Fibroblast of upper back skin (primary cell): ENCODE measurements at places on chromosomes 3 and 15.
A peak's percentile ranks its signal among the peaks of the same experiment; 100 is the strongest.

DNA sequence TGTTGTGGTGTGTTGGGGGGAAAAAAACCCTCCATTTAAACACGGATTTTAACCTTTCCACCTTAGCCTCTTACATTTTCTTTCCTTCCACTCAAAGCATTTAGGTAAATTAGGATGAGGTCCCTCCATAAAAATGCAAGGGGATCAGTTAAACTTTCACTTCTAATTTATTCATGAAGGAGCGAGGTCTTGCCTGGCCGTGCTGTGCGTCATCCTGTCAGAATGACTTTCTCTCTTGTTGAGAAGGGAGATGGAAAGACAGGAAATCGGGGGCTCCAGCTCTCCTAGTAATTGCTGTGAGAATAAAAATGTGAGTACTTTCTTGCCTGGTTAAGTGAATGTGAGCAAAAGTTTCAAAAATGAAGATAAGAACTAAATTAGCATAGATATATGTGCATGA, 962.3 kb upstream of the NR2F2 start:
- no peak for DNase-seq

GRCh38 chr3:122560680-122561079, 3.4 kb downstream of the PARP9 start:
- DNase-seq, result peak; percentile 65

DNA sequence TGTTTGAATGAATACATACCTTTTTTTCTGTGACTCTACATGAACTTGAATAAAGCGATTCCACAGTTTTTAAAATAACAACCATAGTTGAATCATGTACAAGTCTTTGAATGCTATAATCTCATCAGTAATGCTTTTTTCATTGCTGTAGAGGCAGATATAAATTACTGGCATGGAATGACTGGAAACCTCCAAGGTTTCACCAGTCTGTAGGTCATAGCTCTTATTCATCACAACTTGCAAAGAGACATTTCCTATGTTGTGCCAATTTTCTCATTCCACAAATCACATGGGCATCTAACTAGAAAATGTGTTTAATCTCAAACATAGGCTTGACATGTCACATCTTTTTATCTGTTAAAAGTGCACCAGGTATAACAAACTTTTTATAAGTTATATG, 407.1 kb upstream of the KCNMB2 start:
- no peak for DNase-seq

- DNase-seq, result no peak
Measured at GRCh38 chr3:96182756-96183155, 631.6 kb upstream of the EPHA6 start.

GRCh38 chr3:111812701-111813100, 46.4 kb upstream of the PHLDB2 start:
- no peak for DNase-seq

GRCh38 chr3:127100459-127101410, 92.2 kb upstream of the PRR23E start:
- DNase-seq, result no peak

DNA sequence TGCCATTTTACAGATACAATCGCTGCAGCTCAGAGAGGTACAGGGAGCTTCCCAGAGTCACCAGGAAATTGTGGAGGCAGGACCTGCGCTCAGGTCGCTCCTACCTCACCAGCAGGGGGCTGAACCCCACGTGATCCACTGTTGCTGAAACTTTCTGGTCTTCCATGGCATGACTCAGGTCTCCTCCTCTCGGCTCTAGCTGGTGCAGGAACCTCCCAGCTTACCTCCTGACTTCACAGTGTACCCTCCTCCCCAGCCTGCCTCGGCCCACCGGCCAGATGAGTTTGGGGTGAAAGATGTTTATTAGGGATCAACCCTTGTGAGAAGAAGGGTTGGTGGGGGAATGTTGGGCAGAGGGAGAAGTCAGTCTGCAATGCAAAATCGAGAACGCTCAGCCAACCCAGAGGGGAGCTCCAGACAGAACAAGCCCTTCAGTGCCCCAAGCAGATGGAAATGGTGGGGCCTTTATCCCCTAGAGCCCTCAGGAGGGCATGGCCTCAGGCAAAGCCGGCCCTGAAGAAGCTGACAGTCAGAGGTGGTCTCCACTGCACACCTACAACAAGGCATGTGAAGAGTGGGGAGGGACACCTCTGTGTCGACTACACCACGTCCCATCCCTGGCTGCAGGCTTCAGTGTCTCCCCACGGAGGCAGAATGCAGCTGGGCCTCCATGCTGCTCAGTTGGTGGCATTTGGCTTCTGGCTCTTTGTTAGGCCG, 118.6 kb upstream of the PRR20G start:
- no peak for DNase-seq

DNA sequence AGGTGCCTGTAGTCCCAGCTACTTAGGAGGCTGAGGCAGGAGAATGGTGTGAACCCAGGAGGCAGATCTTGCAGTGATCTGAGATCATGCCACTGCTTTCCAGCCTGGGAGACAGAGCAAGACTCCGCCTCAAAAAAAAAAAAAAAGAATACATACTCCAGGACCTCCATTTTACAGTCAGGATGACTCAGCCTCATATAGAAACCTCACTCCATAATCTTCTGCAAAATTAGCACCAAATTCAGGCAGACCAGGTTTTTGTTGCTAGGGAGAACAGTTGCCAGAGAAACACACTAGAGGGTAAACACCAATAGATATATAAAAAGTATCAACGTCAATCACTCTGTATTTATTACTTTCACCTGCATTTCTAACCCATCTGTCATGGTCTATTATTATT, 28.3 kb upstream of the AP3B2 start:
- DNase-seq, result peak; percentile 7

DNA sequence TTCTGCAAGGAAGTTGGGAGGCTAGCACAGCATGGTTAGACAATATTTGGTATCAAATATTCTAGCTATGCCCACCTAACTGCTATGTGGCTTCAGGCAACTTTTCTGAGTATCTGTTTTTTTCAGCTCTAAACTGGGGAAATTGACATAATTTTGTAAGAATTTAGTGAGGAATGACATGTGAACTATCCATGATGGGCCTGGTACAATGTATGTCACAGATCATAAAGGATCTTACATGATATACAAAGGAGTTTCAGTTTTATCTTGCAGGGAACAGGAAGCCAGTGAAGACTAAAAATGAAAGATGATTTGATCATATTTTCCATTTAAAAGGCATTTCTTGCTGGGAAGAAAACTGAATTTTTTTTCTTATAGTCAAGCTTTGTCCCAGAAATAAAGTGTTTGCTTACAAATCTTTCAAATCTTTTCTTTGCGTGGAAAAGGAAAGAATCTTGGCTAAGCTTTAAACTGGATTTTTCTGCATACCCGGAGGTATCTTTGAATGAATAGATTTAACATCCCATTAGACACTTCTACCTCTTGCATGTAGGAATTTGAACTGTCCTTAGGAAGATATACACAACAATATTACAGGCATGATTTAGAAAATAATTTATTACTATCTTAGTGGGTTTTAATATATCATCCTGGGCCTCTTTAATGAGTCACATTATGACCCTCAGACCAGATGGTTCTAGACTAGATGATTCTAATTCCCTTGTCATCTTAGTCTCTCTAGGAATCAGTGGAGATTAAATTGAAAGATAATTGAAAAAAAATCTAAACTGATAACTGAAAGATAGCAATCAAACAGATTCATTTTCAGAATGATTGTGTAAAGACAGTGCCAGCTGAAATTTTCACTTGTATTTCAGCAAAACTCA, 436.0 kb upstream of the THBS1 start:
- DNase-seq, result peak; percentile 71

- DNase-seq, result no peak
Measured at GRCh38 chr15:97316362-97316761, 644.1 kb upstream of the ARRDC4 start.

GRCh38 chr3:148723631-148724030, 25.9 kb downstream of the AGTR1 start:
- peak; percentile 94 for DNase-seq

DNA sequence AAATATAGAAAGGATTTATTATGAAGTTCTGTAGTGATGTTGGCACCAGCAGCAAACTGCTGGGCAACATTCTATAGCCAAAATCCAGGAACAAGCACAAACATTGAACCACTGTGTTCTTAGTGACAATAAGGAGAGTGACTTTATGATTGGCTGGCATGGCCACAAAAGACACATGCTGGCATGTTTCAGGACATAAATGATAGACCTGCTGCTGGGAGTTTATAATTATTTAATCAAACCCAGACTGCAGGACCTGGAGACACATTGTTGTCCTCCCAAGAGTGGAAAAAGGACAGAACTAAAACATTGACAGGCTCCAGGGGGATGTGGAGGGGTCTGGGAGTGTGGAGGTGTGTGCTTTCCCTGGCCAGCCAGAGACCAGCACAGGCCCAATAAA, 255.3 kb upstream of the LRTM1 start:
- DNase-seq, result no peak

GRCh38 chr3:67044295-67044694, 46.2 kb downstream of the KBTBD8 start:
- DNase-seq, result peak; percentile 38

DNA sequence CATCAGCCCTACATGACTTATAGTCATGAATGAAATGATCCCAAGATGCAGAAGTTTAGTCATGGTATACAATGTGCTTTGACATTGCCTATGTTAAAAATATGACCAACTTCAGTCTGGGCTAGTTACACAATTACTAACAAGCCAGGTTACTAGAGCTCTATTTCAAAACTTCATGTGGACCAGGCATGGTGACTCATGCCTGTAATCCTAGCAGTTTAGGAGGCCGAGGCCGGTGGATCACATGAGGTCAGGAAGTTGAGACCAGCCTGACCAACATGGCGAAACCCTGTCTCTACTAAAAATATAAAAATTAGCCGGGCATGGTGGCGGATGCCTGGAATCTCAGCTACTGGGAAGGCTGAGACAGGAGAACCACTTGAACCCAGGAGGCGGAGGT, 613.0 kb downstream of the CADM2 start:
- DNase-seq, result no peak

DNA sequence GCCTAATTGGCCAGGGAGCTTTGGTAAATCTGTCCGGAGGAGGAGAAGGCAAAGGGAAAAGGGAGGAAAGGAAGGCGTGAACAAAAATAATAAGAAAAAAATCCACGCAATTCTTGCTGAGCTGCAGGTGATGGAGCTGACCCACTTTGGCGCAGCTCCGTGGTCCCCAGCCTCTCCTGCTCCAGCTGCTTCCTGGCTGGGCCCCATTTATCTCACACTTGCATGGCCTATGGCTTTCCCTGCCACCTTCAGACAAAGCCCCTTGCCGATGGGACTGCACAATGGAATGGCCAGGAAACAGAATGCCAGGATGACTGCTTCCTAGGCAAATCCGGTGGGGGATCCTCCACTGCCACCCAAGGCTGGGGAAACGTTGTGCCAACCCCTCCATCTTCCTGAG, 6.9 kb downstream of the INSYN1 start:
- no peak for DNase-seq

DNA sequence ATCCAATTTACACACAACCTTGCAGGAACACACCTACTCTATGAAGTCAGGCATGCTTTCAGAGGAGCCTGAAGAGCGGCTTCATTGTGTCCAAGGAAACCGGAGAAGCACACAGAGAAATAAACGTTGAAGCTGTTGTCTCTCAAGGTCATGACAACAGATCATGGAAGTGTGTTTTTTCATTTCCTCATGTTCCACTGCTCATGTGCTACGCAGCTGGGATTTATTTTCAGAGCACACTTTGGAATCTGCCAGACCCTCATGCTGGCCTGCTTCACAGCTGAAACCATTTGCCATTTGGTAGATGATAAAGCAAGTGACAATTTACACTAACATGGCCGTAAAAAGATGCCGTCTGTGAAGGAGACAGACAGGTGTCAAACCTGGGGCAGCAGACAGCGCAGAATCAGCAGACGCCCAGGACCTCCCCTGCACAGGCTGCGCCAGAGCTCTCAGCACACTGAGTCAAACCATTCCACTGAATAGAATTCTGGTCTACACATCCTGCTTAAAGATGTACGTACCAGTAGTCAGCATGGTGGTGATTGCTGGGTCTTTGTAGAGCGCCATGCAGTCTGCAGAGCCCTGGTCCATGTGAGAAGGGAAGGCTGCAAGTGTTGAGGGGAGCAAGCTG, 99.3 kb downstream of the ARNT2 start:
- DNase-seq, result no peak

DNA sequence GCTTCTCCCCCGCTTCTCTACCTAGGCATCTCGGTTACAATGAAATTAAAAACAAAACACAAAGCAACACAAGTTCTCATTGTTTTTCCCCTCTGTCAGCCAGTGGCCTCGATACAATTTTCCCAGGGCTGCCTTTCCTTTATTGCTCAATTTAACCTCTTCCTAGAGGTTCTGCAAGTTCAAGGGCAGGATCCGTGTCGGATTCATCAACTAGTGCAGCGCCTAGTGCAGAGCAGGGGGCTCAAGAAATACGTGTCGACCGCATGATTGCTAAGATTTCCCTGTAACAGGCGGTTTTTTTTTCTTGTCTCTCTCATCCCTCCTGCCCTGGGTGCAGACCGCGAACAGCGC, 1.4 kb upstream of the BHLHE40 start:
- DNase-seq, result no peak

GRCh38 chr3:31240466-31240865, 292.3 kb upstream of the STT3B start:
- DNase-seq, result no peak

DNA sequence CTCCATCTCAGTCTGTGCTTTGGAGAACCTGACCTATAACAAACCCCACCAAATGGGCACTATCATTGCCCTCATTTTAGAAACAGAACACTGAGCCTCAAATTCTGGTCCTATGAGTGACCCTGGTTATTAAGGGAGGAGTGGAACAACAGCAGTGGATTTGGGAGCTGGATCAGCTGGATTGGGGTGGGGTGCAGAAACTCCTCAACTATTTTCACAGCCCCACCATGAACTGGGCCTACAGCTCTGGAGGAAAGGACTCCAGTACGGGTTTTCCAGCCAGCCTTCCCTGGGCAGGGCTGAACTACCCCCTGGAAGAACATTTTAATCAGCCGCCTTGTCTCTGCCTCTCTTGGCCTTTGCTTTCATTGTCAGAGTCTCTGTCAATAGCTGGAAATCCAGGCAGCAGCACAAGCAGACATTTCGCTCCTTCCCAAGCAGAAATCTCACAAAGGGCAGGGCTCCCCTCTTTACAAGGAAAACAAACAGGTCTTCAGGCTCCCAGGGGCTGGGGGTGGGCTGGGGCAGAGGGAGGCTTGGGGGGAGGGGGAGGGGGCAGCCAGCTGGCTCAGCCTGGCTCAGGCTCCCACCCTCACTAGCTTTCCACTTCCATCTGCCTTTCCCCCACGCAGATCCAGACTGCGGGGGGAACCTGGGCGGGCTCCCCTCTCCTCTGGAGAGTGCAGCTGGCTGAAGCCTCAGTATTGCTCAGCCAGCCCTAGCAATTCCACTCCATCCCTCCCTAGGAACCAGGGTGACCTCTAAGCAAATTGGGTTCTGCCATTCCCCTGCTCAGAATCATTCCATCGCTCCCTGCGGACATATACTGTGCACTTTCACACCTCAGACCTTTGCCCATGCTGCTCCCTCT, 13.7 kb upstream of the TLE3 start:
- peak; percentile 90 for DNase-seq

DNA sequence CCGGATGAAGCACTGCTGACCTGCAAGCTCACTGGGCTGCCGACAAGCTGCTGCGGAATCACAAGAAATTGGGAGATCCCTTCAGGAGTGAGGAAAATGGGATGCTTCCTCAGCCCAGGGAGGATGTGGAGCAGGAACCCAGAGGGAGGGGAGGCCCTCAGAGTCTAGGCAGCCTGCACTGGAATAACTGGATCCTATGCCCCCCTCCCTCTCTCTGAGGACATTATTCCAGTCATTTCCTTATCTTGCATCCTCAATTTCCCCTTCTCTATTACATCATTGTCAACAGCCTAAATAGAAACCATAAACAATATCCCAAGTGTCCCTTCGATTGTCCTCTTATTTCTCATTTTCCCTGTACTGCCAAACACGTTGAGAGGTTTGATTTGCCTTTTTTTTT, 169.0 kb downstream of the OPA1 start:
- no peak for DNase-seq
